ENCODE measurements at places on chromosomes 1 and 21.
A peak's percentile ranks its signal among the peaks of the same experiment; 100 is the strongest.

GRCh38 chr1:225652729-225653462 is at the start of gene ENAH:
ENAH (minus strand) TSS chr1:225653123; CDS start chr1:225652690, 433 bp downstream.
- DNase-seq = peak; percentile 76

DNA sequence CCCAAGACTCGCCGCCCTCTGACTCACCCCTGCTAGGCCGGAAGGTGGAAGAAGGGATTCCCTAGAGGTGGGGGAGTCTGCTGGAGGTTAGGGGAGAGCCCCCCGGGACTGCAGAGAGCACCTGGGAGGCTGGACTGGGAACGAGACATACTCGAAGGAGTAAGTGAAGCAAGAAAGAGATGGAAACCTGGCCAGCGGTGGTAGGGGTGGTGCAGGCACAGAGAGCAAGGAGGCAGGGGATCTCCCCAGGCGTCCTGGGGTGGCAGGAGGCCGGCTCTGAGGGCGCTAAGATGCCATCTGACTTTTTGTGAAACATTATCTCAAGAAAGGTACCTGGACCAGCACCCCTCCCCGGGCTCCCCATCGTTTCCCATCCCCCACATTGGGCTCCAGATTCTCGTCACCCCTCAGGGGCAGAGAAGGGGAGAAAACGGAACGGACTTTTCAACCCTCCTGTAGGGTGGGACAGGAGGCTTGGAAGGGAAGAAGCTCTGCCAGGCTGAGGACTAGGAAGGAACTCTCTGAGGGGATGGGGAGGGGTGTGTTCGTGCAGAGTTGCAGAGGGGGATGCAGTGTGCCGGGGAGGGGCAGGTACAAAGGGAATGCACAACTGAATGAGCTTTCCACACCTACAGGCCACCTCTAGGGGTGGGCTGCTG is 708 bp downstream of the CHRNB2 start:
- DNase-seq = no peak

DNA sequence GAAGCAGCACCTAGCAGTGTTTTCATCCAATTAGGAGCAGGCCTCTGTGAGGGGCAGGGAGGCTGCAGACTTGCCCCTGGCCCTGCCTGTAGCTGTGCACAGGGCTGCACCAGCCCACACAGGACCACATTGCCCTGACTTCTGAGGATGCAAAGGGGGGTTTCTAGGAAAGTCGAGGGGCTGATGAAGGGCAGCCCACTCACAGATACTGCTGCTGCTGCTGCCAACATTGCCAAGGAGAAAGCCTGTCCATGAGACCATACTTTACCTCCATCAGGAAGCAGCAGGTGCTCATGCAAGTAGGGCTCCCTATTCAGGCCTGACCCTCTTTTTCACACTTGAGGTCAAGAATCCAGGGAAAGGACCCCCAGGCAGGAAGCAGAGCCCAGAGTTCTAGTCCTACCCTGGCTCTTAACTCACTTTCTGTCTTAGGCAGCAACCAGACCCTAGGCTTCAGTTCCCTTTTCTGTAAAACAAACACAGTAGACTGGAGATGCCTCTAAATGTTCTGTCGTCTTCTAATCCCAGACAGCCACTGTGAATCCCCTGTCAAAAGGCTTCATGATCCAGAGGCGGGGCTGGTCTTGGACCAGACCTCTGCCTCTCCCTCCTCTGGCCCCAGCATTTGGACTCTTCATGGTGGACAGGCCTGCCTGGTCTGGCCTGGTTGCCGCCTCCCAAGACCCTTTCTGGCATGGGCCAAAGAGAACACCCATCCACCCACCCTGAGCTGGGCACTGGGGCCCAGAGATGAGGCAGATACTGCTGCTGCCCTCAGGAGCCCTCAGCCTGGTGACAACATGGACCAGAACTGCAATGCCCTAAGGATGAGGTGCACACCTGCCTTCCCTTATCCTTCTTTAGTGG is 120.2 kb downstream of the GLIS1 start:
- no peak for DNase-seq

DNA sequence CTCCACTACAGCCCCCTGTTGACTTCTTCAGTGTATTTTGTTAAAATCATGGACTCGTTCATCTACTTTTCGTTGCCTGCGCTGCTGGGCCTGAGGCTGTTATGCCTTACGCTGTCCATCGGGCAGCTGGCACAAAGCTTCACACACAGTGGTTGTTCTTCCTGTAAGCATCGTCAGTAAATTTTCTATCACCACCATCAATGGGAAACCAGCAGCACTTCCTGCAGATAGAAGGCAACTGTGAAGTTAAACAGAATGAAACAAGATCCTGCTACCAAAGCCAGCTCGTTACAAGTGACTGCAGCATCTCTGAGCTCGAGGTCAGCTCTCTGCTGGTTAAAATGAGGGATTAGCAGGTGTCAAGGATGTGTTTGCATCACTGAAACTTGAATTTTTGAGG is 21.9 kb upstream of the PADI6 start:
- DNase-seq = no peak

DNA sequence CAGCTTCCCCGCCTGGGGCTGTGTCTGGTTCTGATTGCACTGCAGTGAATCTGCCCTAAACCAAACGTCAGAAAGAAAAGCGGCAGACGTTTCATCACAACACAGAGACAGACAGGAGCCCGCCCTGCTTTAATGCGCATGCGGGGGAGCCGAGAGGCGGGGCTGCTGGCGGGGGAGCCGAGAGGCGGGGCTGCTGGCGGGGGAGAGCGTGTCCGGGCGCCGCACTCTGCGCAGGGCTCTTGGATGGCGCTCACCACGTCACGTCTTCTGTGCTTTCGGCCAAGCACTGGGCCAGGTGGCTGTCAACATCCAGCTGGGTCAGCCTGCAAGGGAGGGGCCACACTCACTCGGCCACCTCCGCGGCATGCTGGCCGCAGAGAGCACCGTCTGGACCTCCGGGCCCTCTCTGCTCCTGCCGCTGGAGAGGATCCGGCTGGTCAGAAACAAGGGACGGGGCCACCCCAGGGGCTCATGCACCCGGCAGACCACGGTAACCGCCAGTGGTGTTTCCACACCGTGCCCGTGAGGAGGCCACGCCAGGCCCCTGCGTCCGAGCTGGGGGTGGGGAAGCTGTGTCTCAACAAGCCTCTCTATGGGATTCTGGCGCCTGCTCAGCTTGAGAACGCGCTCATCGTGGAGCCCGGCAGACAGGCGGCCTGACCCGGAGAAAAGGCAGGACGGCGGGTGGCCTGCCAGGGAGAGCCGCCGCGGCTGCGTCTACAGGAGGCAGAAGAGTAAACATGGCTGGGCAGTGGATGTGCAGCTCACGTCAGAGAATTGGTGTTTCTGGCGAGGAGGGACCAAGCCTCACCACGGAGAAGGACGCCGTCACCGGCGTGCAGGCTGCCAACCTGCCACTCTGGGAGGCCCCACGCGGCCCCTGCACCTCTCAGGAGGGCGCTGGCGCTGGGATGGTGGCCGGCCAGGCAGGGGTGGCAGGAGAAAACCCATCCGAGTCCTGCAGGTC is 4.8 kb downstream of the FAAP20 start:
- DNase-seq = peak; percentile 86

GRCh38 chr1:16720351-16721223 is 19.7 kb upstream of the RNU1-4 start:
- no peak for DNase-seq

- DNase-seq = no peak
These were observed 6.1 kb upstream of the RNF223 start for GRCh38 chr1:1080122-1080757.

- DNase-seq = no peak
These were observed 76.9 kb downstream of the PTPN14 start for GRCh38 chr1:214474467-214474866.

DNA sequence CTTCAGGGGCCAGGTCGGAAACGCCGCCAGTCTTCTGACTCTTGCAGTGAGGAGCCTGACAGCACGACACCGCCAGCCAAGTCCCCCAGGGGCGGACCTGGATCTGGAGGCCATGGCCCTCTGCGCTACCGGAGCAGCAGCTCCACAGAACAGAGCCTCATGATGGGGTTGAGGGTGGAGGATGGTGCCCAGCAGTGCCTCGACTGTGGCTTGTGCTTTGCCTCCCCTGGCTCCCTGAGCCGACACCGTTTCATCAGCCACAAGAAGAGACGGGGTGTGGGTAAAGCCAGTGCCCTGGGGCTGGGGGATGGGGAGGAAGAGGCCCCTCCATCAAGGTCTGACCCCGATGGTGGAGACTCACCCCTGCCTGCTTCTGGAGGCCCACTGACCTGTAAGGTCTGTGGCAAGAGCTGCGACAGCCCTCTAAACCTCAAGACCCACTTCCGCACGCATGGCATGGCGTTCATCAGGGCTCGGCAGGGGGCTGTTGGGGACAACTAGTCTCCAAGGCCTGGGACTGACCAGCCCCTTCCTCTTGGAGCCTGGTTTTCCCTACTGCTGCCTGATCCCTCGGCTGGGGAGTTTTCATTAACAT is 8.7 kb downstream of the ZNF687 start:
- DNase-seq = no peak

DNA sequence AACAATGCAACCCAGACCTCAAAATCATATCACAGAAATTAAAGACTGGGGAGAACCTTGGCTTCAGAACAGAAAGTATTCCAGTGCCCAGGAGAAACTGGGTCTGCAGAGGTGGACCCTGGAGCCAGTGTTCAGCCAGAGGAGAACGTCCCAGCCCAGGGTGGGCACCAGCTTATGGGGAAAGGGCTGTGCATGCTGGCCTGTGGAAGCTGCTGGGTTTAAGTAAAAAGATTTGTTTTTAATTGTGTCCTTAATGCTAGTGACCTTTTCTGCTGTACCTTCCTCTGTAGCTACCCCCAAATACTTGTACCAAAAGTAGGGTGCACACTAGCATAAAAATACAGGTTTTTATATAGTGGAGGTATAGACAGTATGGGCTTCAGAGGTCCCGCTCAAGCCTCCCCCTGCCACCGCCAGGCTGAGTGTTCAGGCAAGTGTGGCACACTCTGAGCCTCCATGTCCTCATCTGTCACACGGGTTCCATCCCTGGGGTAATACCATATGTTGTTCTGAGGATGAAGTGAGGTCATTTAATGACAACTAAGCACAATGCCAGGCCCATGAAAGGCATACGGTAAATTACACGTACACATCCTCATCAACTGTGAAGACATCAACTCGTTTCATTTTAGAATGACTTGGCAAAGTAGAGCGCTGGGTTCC is 47.0 kb downstream of the SLC37A1 start:
- DNase-seq = no peak

DNA sequence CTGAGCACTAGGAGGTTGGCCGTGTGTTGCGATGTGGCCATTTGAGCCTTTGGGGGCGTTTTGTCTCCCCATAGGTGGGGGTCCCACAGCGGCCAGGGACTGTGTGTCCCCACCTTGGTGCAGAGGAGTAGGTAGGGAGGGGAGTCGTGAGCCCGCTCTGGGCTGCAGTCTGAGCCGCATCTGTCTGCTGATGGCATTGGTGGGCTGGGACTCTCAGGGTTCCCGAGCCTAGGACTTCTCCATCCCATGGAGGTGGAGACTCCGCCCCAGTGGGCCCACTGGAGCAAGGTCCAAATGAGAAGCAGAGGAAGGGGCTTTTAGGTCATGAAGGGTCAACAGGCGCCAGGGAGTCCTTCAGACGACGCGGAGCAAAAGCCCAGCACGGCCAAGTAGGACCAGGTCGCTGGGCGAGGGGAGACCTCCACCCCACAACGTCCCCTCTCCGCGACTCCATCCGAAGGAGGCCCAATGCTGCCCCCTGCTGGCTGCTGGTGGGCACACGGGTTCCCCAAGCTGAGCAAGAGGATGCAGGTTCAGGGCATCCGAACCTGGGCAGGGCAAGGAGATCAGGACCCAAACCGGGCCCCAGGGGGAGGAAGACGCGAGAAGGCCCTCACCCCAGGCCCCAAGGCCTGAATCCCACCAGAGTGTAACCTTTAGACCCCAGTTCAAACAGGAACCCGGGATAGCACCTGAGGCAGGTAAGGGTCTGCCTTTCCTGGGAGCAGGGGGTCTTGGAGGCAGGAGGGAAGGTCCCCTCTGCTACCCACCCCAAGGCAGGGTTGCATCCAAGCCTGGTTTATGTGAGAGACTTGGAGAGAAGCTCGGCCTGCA is 14.9 kb downstream of the TTC34 start:
- no peak for DNase-seq

- no peak for DNase-seq
These were observed 33.1 kb downstream of the FOXO6 start for GRCh38 chr1:41394369-41394744.

DNA sequence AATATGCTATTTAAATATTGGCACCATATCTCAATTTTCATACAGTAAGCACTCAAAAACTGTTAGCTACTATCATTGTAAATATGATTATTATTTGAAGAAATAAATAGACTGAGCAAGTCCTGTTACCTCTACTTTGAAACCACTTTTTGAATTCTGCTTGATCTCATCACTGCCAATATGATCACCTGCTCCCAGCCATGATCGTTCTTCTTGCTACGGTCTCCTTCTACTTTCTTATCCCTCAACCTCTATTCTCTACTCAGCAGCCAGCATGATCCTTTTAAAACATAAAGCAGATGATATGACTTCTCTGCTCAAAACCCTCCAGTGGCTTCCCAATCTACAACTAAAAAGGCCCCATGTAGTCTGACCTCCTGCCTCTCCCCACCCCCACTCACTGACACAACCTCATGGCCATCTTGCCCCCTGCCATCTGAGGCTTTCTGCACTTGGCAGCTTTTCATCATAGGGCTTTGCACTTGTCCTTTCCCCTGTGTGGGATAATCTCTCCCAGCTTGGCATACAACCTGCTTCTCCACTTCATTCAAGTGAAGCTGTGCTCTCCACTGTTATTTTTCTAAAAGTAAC is 27.2 kb downstream of the CD34 start:
- DNase-seq = no peak

GRCh38 chr1:3190256-3191041 is 121.4 kb downstream of the PRDM16 start:
- no peak for DNase-seq

- DNase-seq = no peak
These were observed 43.9 kb downstream of the ABCG1 start for GRCh38 chr21:42262831-42263231.

- no peak for DNase-seq
These were observed 15.4 kb upstream of the MUTYH start for GRCh38 chr1:45355683-45356082.

DNA sequence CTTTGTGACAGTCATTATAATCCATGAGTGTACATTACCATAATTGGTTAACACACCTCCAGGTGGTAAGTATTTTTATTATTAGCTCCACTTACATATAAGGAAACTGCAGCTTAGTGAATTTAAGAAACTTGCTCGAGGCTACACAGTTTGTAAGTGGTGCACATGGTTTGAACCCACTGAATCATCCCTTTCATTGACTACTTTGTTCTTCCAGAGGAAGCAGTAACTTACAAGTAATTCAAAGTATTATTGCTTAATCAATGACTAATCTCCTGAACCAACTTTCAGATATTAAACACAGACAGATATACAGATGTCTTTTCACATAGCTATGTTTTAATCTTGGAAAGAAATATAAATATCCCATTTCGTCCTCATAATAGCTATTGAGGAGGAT is 18.7 kb upstream of the CLDN8 start:
- peak; percentile 35 for DNase-seq
